Fibroblast of upper back skin (primary cell): ENCODE measurements at places on chromosomes 7 and 10.

DNA sequence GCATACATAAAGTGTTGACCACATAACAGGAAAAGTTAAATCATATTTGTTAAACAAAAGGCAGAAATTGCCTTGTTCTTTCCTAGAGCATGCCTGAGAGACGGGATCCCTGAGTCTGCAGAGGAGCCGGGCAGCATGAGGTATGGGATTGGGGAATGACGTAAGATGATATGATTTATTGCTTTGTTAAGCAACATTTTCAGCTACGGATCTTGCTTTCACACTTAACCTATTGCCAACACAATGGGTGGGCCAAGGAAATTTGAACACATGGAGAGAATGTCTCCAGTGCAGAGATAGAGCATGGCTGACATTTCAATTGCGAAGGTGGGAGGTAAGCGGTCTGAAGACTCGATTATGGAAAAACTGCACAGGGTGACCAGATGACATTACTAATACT is 76.7 kb downstream of the EMX2 start:
- peak; percentile 77 for DNase-seq

- peak; percentile 55 for DNase-seq
Measured at GRCh38 chr10:102452672-102453340, 1.5 kb upstream of the C10orf95 start.

- peak; percentile 10 for DNase-seq
Measured at GRCh38 chr7:41268878-41269277, 434.0 kb downstream of the INHBA start.

DNA sequence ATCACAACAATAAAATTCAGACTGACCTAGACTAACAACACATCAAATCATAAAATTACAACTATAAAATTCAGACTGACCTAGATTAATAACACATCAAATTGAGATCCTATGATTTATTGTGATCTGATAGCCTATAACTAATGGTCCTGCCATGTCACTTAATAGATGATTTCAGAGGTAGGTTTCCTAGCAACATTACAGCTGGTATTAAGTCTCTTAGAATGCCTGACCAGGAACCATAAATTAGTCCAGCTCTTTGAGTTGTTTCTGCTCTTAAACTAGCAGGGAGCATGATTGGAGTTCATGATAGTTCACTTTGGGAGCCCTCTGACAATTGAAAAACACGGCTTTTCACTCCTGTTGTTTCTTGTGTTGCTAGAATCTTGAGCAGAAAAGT is 318.9 kb downstream of the BMPER start:
- DNase-seq: no peak

GRCh38 chr7:85829817-85830432 is 643.1 kb upstream of the SEMA3D start:
- DNase-seq: peak; percentile 44

- peak; percentile 33 for DNase-seq
Measured at GRCh38 chr7:94509264-94509886, at the start of gene CASD1. CASD1 (plus strand) TSS chr7:94509809; CDS start chr7:94510085, 276 bp downstream.

DNA sequence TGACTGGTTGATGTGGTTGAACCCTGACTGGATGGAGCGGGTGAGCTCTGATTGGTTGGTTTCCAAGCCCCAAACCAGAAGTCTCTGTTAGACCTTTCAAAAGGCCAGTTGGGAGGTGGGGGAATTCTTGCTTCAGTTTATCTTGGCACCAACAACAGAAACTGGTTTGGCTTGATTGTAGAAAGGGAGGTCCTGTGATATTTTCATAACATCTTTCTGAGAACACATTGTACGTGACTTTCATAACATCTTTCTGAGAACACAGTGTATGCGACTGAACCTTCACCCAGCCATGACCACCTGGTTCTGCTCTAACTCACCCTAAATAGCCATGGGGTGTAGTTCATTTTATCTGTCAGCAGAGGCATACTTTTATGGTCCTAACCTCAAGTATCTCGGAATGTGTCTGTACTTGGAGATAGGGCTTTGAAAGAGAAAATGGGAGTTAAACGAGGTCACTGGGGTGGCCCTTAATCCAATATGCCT is 88.3 kb downstream of the GALNT17 start:
- DNase-seq: no peak
